ENCODE measurements at places on chromosomes 5 and 9.
A peak's percentile ranks its signal among the peaks of the same experiment; 100 is the strongest.

DNA sequence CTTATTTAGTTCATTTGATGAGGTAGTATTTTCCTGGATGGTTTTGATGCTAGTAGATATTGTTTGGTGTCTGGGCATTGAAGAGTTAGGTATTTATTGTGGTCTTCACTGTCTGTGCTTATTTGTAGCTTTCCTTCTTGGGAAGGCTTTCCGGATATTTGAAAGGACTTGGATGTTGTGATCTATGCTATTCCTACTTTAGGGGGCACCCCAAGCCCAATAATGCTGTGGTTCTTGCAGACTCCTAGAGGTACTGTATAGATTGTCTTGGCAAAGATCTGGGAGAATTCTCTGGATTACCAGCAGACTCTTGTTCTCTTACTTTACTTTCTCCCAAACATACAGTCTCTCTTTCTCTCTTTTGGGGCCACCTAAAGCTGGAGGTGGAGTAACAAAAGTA, 315.7 kb downstream of the MAT2B start:
- no peak for DNase-seq

GRCh38 chr5:10990634-10991033, 229.6 kb upstream of the DAP start:
- DNase-seq: no peak

- DNase-seq: peak; percentile 16
These were observed 1.3 kb downstream of the MACIR start for GRCh38 chr5:103259705-103260355.

- DNase-seq: no peak
These were observed 236.2 kb upstream of the ADRA1B start for GRCh38 chr5:159680095-159680494.
